ENCODE measurements at places on chromosomes 11 and 22. TPM values are rescaled to one million over a fixed set of nuclear protein-coding genes. Genes with fewer than 3 reads are reported as not detected.

PIWIL4 gene
- 0.97 TPM for total RNA-seq

DNA sequence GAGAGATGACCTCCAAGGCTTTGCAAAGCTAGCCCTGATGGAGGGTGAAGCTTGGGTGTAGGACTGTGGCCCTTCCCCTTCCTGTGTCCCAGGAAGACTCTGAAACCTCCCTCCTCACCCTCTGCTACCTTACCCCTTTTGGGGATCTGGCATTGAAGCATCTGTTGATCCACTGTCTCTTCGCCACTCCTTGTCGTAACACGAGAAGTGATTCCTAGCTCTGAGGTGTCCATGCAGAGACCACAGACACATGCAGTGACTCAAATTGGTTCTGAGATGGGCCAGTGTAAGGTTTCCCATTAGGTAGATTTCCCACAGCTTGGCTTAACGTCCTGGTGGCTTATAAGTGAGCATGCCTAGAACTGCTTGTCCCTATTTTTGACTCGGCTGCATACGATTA is 101.4 kb downstream of the ZBTB16 start:
- H3K27me3 ChIP-seq = no peaks in the 10 kb centered on the region
- peaks cover 95% of the 10 kb centered on the region for H3K4me1 ChIP-seq
- peak overlapping the region; percentile 99 for H3K27ac ChIP-seq
- no peaks in the 10 kb centered on the region for H3K36me3 ChIP-seq
- DNase-seq = no peak

DNA sequence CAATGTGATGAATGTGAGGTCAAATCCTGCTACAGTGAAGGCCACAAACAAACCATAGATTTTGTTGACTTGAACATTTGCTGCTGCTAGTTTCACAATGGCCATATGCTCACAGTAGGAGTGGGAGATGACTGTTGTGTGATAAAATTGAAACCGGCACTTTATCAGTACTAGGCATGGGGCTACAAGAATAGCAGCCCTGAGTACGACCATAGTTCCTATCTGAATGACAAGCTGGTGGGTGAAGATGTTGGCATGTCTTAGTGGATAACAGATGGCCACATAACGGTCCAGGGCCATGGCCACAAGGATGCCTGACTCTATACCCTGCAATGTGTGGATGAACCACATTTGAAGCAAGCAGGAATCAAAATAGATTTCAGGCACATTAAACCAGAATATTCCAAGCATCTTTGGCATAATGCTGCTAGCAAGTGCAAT is 2.8 kb downstream of the OR52A1 start:
- no peaks in the 10 kb centered on the region for H3K36me3 ChIP-seq
- no peaks in the 10 kb centered on the region for H3K4me1 ChIP-seq
- no peaks in the 10 kb centered on the region for H3K27me3 ChIP-seq

CD248 gene
- total RNA-seq = 11.1 TPM

MS4A6E gene
- total RNA-seq = not detected

- H3K4me3 ChIP-seq = no peak overlapping the region
- peaks cover 10% of the 10 kb centered on the region for H3K4me1 ChIP-seq
- no peak overlapping the region for H3K27ac ChIP-seq
- no peaks in the 10 kb centered on the region for H3K27me3 ChIP-seq
Measured at GRCh38 chr11:46952553-46952952, 16.0 kb downstream of the CSTPP1 start.

IGLL1 gene
- total RNA-seq = not detected

DNA sequence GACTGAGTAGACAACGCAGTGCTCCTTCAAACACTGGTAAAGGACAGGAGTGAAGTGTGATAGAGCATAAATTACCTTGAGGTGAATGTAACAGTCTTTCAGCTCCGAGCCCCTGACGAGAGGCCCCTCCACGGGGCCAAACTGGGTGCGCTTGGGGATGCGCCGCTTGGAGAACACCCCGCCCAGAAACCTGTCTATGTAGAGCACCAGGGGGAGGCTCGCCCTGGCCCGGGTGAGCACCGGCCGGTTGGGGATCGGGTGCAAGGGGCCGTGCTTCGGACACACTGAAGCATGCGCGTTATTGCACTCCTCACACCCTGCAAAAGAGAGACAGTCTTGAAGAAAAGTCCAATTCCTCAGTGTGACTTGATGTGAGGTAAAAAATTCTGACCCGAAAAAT is 49.3 kb upstream of the NFRKB start:
- H3K36me3 ChIP-seq = no peaks in the 10 kb centered on the region
- H3K27ac ChIP-seq = no peak overlapping the region
- H3K4me3 ChIP-seq = no peak overlapping the region
- no peak for DNase-seq
- no peaks in the 10 kb centered on the region for H3K27me3 ChIP-seq

SYCE3 gene
- 0.80 TPM for total RNA-seq

DDIAS gene
- total RNA-seq = 0.30 TPM

DNA sequence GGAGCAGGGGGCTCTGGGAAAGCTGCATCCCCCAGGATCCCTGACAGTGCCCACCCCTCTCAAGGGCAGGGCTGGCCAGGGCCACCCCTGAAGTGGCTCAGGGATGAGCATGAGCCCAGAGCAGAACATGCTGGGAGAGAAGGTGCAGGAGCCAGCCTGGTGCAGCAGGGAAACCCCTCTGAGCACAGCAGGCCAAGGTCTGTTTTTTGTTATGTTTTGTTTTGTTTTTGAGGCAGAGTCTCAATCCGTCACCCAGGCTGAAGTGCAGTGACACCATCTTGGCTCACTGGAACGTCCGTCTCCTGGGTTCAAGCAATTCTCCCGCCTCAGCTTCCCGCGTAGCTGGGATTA is 792 bp upstream of the SBF1 start:
- H3K27me3 ChIP-seq = peaks cover 6% of the 10 kb centered on the region
- no peak for DNase-seq
- H3K36me3 ChIP-seq = no peaks in the 10 kb centered on the region
- no peak overlapping the region for H3K27ac ChIP-seq

PRR33 gene
- total RNA-seq = not detected

DNA sequence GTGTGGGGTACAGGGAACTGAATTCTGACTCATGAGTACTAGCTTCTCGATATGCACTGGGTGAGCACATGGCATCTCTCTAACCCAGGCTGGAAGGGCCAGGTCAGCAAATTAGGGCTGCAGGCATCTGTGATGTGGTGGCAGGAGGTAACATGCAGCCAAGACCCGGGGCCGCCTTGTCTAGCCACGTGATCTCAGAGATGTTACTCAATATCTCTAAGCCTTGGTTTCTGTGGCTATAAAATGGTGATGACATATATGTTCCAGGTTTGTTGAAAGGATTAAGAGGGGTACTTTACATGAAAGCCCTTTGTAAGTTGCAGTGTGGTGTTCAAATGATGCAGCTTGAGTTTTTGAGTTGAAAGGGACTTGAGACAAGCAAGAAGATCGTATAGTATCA is 3.2 kb downstream of the ST14 start:
- H3K27me3 ChIP-seq = peaks cover 29% of the 10 kb centered on the region
- DNase-seq = no peak
- no peaks in the 10 kb centered on the region for H3K36me3 ChIP-seq

DNA sequence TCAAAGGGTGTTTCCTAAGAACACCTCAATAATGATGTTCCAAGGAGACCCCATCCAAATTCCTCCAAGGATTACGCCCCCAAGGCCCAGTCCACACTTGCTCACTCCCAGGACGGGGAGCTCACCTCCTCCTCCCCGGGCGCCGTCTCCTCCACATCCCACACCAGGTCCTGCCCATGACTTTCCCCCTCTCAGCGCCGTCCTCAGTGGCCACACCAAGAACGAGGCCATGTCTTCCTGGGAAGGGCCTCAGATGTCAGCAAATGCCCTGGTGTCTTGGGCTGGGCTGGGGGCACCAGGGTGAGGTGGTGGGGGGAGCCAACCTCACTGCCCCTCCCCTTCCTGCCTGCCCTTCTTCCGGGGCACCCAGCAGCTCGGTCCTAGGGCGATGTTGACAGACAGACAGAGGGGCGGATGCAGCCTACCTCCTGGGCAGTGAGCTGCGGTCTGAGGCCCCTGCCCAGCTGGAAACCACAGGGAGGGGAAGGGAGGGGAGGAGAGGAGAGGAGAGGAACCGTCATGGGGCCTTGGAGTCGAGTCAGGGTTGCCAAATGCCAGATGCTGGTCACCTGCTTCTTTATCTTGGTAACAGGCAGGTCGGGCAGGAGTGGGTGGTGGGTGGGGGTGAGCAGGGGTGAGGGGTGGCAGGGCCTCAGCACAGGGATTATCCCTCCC is at the start of the genes C11orf21 and TSPAN32:
C11orf21 (minus strand) TSS at position 288 of the 675 bp plus-strand sequence; CDS start at position 178, 110 bp downstream.
TSPAN32 (plus strand) TSS at position 383 of the 675 bp plus-strand sequence; CDS start at position 520, 137 bp downstream.
- H3K36me3 ChIP-seq = no peaks in the 10 kb centered on the region
- H3K4me3 ChIP-seq = no peak within 1 kb of the TSS
- no peak within 1 kb of the TSS for H3K27ac ChIP-seq
- peak; percentile 62 for DNase-seq
- peaks cover 22% of the 10 kb centered on the region for H3K4me1 ChIP-seq
- H3K27me3 ChIP-seq = peaks cover 4% of the 10 kb centered on the region

GRCh38 chr22:24831687-24832086 is 25.7 kb downstream of the SGSM1 start:
- H3K4me1 ChIP-seq = no peaks in the 10 kb centered on the region
- no peak for DNase-seq
- no peak overlapping the region for H3K4me3 ChIP-seq
- H3K27ac ChIP-seq = no peak overlapping the region
- H3K36me3 ChIP-seq = no peaks in the 10 kb centered on the region

HTR3B gene
- not detected for total RNA-seq

GRCh38 chr11:69922596-69923111 is 103.4 kb upstream of the FGF3 start:
- no peak for DNase-seq
- peaks cover 13% of the 10 kb centered on the region for H3K4me1 ChIP-seq
- no peaks in the 10 kb centered on the region for H3K27me3 ChIP-seq
- no peak overlapping the region for H3K27ac ChIP-seq

DNA sequence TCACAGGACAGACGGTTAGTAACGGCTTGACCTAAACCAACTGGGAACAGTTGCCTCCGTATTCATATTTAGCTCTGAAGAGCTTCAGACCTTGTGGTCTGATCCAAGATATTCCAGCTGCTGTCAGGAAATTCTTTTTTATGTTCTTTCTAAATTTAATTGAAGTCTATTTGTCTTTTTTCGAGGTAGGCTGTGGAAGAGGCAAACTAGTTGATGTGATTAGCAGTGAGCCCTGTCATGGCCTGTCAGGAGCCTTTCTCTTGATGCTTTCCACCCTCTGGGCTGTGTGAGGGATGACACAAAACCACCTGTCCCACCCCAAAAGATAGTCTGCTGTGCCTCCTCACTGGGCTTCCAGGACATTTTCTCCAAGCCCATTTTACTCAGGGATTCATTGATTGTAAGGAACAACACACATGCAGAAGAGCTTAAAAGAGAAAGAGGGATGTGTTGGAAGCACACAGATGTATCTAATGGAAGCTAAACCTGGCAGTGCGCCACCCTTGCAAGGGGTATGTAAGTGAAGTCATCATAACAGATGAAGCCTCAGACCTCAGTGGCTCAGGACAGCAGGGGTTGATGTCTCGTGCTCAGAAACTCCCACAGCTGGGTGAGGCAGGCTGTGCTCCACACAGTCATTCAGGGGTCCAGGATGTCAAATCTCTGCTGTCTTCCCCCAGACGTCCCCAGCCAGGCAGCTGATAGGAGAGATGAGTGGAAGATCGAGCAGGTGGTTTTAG is 170.0 kb downstream of the NCAM1 start:
- no peak for DNase-seq
- peaks cover 26% of the 10 kb centered on the region for H3K4me1 ChIP-seq
- no peak overlapping the region for H3K27ac ChIP-seq
- H3K4me3 ChIP-seq = no peak overlapping the region
- no peaks in the 10 kb centered on the region for H3K36me3 ChIP-seq
- H3K27me3 ChIP-seq = no peaks in the 10 kb centered on the region

- no peaks in the 10 kb centered on the region for H3K27me3 ChIP-seq
- H3K36me3 ChIP-seq = no peaks in the 10 kb centered on the region
- no peak for DNase-seq
- no peak overlapping the region for H3K27ac ChIP-seq
- no peak overlapping the region for H3K4me3 ChIP-seq
- no peaks in the 10 kb centered on the region for H3K4me1 ChIP-seq
Measured at GRCh38 chr11:16318320-16318719, 38.0 kb downstream of the SOX6 start.

KMT2A gene
- total RNA-seq = 95.0 TPM

DNA sequence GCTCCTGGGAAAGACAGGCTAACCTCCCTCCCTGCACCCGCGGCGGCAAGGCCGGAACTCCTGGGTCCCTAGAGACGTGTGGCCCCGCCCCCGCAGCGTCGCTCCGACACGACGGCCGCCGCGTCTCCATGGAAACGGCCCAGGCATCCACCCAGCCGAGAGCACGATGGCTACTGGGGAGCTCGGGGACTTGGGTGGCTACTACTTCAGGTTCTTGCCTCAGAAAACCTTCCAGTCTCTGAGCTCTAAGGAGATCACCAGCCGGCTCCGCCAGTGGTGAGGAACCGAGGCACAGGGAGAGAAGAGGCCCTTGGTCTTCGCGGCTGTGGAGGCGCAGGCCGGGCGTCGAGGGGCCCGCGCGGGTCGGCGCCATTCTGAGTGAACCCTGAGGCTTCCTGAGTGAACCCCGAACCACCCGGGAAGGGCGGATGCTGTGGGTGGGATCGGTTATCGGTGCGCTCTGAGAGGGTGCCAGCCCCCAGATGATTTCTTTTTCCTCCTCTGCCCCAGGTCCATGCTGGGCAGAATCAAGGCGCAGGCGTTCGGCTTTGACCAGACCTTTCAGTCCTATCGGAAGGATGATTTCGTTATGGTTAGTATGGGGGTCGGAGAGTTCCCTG is at the start of gene CFAP300:
CFAP300 (plus strand) TSS at position 133 of the 620 bp plus-strand sequence; CDS start at position 167, 34 bp downstream.
- peak; percentile 88 for DNase-seq
- H3K27ac ChIP-seq = peak within 1 kb of the TSS; percentile 48
- H3K4me1 ChIP-seq = peaks cover 9% of the 10 kb centered on the region
- H3K27me3 ChIP-seq = no peaks in the 10 kb centered on the region
- H3K36me3 ChIP-seq = no peaks in the 10 kb centered on the region

DNA sequence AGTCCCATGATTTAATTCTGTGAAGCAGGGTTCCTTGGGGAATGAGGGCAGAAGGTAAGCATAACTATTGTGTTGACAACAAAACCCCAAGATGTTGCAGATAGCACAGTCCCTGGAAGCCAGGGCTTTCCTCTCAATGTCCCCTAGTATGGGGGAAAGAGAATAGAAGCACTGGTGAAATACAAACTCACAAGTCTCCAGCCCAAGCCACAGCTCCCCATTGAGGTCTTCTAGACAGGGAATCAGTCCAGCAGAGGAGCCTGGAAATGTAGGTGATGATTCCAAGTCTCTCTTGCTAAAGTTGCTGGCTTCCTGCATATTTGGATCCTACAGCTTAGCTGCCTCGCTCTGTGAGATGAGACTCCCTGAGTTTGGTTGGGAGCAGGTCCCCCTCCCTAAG is 31.7 kb upstream of the DRD2 start:
- H3K4me3 ChIP-seq = no peak overlapping the region
- H3K4me1 ChIP-seq = no peaks in the 10 kb centered on the region
- no peak for DNase-seq
- H3K27me3 ChIP-seq = no peaks in the 10 kb centered on the region
- no peaks in the 10 kb centered on the region for H3K36me3 ChIP-seq
- no peak overlapping the region for H3K27ac ChIP-seq

DNA sequence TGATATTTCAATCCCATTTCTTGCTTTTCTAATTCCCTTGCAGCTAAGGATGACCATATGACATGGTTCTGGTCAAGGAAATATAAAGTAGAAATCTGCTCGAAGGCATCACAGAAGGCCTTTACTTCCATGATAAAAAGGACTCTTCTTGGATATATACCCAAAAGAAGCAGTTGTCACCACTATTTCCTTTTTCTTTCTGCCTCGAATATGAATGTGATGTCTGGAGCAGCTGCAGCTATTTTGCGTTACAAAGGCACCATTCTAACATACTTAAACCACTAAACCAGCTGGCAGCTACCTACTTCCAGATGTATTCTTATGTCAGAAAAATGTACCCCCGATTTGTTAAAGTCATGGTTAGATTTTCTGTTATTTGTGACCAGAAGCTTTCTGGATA is 18.9 kb downstream of the EXPH5 start:
- no peaks in the 10 kb centered on the region for H3K4me1 ChIP-seq
- no peaks in the 10 kb centered on the region for H3K36me3 ChIP-seq
- DNase-seq = no peak
- H3K27ac ChIP-seq = no peak overlapping the region
- no peaks in the 10 kb centered on the region for H3K27me3 ChIP-seq

SPDYC gene
- total RNA-seq = not detected
